ENCODE measurements at places on chromosomes 5 and 9.

GRCh38 chr9:78707481-78707991 lies 410.6 kb downstream of the PSAT1 start:
- DNase-seq, result no peak

DNA sequence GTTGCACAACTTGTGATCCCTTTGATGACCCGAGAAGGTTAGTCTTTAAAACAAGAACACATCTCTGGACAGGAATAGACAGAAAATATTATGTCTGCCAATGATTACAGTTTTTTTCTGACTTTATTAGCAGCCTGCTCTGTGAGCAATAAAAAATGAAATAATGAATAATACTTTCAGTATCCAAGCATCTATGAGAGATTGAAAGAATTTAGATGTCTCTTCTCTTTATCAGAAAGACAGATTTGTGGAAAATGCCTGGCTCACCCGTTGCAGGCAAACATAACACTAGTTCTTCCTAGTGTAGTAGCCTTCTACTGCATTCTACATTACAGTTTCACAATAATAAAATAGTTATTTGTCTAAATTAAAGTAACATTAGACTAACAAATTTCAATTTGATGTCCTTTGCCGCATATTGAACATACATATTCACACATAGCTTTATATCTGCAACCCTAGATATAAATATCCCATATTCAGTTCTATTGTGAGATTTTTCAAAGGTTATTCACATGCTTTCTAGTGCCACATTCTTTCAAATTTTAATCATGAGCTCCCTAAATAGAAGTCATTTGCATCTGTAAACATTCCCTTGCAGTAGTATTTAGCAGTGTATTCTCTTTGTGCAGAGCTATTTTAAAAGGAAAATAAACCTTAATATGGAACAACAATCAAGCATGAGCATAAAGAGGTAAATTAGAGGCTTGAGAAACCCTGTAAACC lies 267.3 kb downstream of the EFNA5 start:
- DNase-seq, result no peak

GRCh38 chr9:135008416-135008815 lies 79.1 kb upstream of the OLFM1 start:
- no peak for DNase-seq

- DNase-seq, result no peak
Measured at GRCh38 chr5:131252824-131253171, 11.1 kb upstream of the CDC42SE2 start.

GRCh38 chr5:149061341-149061740 lies 1.5 kb downstream of the SH3TC2 start:
- no peak for DNase-seq

GRCh38 chr9:127365461-127365860 lies 31.5 kb upstream of the SLC2A8 start:
- no peak for DNase-seq

DNA sequence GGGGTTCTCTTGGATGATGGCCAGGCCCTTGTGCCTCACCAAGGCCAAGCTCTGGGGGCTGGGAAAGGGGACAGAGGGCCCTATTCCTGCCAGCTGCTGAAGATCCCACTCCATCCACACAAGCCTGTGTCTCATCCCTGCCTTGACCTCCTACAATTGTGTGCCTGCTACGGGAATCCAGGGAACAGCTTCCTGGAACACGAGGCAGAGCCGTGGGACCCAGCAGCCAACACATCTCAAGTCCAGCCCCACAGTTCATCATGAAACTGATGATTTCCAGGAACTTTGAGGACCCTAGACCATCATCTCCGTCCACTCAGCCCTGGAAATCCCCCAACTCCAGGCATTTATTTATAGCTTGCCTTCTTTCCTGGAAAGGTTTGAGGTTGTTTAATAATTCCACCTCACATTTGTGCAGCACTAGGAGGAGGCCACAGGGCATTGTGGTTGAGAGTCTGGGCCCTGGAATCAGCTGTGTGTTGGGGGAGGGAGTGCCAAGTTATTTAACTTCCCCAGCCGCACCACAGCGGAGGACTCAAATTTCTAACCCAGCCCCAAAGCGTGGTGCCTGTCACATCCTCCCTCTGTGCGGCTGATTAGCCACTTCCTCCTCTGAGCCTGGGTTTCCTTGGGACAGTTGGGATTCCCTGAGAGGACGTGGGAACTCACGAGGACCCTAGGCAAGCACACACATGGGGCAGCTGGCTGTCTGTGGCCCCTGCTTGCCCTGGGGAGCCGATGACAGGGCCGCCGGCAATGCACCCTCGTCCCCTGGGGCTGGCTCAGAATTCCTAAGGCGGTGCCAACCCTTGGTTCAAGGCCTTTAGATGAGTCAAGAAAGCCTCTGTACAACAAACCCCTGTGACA lies 58.2 kb upstream of the GGTA1 start:
- no peak for DNase-seq

GRCh38 chr9:137784046-137784445 lies 93.5 kb upstream of the CACNA1B start:
- no peak for DNase-seq

- DNase-seq, result no peak
Measured at GRCh38 chr5:113319256-113320053, 115.3 kb downstream of the TSSK1B start.

DNA sequence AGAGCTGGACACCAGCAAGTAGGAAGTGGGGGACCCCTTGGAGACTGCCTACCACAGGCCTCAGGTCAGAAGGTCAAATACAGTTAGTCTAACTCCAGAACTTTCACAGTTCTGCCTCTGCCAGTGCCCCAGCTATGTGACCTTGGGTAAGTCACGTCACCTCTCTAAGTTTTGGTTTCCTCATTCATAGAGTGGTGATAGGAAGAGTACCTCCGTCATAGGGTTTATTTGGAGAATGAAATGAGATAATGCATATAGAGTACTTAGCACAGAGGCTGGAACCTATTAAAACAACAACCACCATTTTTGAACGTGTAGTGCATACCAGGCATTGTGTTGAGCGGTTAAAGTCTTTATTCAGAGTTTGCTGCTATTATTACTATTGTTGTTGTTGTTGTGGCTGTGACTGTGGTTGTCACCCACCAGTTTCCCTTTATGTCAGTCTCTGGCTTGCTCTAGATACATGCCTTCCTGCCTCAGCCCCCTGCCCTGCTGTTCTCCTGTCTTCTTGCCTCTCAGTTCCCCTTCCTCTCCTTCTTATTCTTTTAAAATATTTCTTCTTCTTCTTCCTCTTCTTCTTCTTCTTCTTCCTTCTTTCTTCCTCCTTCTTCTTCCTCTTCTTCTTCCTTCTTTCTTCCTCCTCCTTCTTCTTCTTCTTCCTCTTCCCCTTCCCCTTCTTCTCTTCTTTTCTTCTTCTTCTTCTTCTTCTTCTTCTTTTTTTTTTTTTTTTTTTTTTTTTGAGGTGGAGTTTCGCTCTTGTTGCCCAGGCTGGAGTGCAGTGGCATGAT lies 67.8 kb downstream of the RALGPS1 start:
- DNase-seq, result no peak
